ENCODE measurements at places on chromosomes 12 and 14.

DNA sequence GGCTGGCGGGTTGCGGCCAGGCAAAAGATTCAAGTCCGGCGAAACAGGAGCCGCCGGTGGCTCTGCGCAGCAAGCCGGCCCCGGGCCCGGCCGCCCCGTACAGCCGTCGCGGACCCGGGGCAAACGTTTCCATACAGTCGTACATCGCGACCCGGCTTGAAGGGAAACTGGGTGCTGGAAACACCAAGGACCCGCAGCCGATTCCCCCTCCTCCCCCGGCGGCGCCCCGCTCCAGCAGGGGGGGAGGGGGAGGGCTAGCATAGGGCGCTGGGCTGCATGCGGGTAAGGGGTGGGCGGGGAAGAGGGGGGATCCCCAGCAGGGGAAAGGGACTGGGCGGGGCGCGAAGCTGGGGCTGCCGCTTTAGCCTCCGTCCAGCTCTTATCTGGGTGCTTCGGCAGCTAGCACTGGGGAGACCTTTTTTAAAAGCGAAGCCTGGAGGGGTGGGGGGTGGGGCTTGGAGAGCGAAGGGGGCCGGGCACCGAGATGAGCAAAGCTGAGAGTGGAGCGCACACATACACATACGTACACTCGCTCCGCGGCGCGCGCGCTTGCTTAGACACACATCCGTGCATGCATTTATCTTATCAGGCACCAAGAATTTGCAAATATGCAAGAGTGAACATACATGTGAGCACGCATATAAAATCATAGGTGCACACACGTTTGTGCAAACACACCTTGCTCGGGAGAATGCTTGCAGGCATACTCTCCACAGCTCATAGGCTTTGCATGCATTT lies 11.9 kb downstream of the RARG start:
- no peak for DNase-seq

GRCh38 chr14:53491256-53491883 lies 338.2 kb upstream of the DDHD1 start:
- no peak for DNase-seq

DNA sequence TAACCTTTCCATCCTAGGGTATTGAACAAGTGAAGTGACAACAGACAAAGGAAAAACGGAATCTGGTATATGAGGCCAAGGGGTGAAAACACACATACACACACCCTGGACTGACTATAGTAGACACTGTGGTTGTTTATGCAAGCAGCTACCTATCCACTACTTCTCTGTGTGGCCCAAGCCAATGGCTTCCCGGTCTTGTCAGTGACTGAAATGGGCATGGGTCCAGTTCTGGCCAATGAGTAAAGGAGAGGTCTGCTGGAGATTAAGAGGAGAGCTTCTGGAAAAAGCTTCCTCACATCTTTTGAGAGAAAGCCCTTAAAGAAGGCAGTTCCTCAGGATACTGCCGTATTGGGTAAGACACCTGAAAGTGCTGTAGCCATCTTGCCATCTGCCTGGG lies 19.3 kb downstream of the MBIP start:
- no peak for DNase-seq

DNA sequence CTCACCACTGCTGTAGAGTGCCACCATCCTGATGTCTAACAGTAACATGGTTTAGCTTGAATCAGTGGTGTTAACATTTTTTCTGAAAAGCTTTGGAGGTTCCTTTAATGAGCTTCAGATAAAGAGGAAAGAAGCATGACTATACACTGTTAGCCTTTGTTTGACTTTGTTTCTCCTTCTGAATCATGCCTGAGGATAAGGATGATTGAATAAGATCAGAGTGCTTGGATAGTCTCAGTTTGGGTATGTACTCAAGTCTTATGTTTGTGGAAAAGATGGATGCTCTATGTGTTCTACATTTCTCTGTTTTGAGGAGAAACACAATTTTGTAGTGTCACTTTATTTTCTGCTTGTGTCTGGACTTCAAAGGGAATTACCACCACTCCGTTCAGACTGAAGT lies 42.0 kb downstream of the GPATCH2L start:
- no peak for DNase-seq

All from NCI-H446 (cell line).